ENCODE measurements at places on chromosomes 7 and 10.

DNA sequence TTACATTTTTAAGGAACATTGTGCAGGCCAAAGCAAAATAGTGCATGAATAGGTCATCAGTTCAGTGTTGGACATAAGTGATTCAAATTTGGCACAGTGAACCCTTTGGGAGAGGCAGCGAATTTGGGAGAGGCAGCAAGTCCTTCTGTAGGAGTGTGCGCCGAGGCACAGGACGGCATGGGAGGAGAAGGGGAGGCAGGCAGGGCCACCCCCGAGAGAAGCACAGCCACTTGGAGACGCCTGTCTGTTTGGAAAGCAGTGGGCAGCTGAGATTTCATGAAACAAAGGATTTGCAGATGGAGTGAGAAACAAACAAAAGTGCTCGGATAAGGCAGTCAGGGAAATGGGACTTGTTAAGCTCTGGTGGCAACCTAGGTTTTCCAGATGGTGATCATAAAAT is 30.6 kb downstream of the VIPR2 start:
- no peak for DNase-seq

DNA sequence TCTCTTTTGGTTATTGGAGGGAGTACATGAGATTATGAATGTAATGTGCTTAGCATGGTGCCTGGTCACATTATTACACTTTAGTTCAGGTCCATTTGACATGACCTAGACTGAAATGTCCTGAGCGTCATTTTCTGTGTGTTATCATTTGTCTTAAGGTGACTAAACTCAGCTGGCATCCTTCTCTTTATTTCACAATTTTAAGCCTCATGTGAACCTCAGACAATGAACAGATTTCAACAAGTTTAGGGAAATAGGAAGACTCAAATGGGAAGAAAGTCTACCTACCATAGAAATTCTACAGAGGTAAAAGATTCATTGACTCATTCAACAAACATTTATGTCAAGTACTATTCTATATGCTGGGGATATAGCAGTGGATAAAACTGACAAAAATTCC is 70.2 kb upstream of the EXOC6 start:
- DNase-seq = no peak

DNA sequence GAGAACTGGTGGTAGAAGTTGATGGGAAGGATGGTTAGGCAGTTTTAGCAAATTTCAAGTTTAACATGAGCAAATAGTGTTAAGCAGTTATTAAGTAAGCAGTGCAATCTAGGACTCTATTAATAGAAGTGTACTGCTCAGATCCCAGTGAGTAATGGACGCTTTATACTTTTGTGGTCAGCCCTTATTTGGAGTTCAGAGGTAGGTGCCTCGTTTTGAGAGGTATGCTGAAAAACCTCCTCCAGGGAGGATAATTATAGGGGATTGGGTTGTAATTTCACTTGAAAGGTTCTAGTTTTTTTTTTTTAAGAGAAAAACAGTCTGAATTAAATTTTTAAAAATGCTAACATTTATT is 33.5 kb upstream of the CCDC7 start:
- DNase-seq = no peak

GRCh38 chr7:74337926-74338325 is 48.7 kb downstream of the CLIP2 start:
- no peak for DNase-seq

DNA sequence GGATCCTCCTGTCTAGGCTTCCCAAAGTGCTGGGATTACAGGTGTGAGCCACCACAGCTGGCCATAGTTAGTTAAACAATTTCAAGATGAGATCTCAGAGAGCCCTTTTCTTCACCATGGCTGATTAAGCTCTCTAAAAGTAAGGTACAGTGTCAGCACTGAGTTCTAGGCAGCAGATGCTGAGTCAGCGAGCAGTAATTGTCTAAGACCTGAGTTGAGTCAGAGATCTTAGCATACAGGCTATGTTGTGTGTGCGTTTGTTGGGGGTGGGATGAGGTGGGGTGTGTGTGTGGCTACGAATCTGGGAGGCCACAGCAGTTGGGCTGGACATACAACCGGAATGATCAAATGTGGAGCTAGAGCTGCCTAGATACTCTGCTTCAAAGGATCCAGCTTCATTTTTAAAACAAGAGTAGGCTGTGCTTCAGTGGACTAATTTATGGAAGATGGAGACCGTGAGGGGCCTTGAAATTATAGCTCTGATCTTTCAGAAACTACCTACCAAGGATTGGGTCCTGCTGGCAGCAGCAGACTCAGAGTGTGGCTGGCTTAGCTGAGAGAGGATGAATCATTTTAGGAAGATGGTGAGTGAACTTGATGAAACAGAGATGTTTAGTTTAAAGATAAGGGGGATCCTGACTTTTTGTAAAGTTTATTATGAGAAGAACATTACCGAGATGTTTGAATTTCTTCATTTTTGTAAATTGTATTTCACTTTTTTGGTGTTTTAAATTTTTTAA is 17.5 kb upstream of the MTPN start:
- peak; percentile 25 for DNase-seq

DNA sequence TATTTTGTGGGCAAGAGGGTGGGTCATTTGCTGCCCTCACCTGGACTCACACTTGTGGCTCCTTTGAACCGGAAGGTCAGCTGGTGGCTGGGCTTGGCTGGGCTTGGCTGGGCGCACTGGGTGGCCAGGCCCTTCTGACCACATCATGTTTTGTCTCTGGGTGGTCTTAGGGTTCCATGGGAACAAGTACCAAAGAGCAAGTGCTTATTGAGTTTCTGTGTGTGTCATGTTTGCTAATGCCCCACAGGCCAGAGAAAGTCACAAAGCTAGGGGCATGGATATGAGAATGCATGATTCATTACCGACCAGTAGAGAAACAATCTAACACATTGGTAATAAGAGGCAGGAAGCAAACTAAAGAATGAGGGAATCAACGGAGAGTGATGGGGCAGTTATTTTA is 33.6 kb upstream of the NRP1 start:
- no peak for DNase-seq

GRCh38 chr10:70494536-70494935 is 16.0 kb downstream of the PALD1 start:
- peak; percentile 17 for DNase-seq

DNA sequence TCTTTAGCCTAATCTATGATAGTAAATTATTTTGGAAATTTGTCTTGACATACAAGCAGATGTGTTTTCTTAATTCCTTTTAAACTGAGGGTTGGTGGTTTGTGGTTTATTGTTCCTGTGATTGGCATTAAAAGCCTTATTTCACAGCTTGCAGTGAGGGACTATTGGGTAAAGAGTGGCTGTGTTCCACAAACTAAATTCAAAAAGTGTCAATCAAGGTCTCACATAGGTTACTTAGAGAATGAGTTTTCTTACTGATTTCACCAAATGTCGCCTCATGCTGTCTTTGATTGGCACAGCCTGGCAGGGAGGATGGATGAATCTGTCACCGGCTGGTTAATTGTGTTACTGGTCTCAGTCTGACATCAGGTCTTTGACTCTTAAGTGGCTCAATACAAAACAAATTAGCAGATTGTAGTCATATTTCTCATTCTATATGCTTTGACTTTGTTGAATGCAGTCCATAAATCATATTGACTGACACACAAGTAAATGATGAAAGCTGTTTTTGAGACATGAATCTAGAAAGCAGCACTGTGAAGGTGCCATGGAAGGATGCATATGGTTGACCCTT is 66.8 kb upstream of the CYP26C1 start:
- no peak for DNase-seq

DNA sequence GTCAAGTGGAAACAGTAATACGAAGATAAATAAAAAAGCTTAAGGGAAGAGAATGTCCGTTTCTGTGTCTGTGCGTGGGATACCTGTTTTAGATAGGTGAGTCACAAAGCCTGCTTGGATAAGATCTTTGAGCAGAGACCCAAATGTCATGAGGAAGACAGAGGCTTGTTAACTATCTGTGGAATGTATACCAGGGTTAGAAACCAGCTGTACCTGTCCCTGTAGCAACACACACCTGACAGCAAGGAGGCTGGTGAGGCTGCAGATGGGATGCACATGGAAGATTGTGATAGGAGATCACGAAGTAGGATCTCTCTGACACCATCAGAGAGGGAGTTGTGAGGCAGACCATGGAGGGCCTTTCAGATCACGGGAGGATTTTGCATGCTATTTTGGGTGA is 105.3 kb downstream of the ARHGAP21 start:
- DNase-seq = no peak

DNA sequence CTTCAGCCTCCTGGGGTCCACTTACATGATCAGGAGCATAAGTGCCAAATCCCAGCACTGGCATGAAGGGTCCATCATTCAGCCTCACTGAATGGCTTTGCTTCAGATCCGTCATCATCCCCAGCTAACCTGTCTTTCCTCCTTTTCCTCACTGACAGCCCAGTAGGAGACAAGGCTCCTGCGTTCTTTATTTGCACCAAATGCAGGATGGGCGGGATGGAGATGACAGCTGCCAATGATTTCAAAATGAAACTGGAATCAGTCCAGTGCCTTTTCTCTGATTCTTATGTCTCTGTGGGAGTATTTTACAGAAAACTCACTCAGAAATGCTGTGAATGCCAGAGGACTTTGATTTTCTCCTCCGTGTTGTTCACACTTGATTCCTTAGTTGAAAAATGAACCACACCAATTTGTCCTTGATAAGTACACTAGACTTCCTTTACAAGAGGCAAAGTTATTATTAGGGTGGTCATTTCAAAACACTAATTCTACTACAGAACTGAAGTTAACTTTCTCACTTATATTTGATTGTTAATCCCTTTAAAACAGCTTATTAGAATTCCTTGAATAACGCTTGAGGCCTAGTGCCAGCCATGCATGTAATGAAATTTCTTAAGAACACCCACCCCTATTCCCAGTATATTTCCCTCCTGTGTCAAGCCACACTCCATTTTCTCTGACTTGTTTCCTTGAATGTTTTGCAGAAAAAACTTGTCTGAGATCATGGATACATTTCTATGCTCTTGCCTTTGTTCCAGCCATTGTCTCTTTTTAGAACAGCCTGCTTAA is at the start of gene AKR1C8:
AKR1C8 (minus strand) TSS at position 164 of the 789 bp plus-strand sequence; CDS start at position 118, 46 bp downstream.
- no peak for DNase-seq

DNA sequence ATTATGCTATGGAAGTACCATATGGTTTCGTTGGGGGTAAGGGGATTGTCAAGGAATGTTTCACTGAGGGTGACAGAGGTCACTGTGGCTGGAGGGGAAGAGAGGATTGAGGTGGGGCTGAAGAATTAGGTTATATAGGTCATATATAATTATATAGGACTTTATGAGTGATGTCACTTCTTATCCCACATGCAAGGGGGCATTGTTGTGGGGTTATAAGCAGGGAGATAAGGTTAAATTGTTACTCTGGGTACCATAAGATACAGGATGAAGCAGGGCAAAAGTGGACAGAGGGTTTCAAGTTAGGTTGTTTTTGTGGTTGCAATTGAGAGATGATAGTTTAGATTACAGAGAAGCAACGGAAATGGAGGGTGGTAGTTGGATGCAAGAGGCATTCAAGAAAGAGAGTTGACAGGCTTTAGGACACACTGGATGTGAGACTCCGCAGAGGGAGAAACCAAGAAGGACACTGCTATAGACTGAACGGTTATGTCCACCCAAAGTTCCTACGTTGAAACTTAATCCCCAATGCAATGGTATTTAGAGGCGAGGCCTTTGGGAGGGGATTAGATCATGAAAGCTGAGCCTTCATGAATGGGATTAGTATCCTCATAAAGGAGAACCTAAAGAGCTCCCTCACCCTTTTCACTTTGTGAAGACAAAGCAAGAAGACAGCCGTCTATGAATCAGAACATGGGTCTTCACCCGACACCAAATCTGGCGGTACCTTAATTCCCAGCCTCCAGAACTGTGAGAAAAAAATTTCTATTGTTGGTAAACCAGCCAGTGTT is 7.0 kb upstream of the PRR15 start:
- no peak for DNase-seq

DNA sequence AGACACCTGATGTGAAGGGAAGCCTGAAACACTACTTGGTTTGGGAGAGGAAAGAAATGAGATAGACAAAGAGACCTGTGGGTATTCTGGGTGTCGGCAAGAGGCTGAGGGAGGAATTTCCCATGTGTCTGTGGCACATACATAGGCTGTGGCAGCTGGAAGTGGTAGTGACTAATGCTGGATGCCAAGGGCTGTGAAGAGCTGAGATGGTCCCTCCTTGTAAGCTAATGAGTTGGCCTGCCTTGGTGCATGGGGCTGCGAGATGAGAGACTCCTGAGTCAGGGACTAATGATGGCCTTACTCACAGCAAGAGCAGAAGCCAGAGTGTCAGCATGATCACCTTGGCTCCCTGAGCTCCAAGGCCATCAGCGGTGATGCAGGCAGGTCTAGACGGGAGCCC is 119.0 kb upstream of the EEPD1 start:
- DNase-seq = peak; percentile 90

- no peak for DNase-seq
Observed at GRCh38 chr7:64890761-64891362, 12.2 kb upstream of the ZNF273 start.

- DNase-seq = peak; percentile 31
Observed at GRCh38 chr10:24341371-24341770, 132.4 kb downstream of the KIAA1217 start.

DNA sequence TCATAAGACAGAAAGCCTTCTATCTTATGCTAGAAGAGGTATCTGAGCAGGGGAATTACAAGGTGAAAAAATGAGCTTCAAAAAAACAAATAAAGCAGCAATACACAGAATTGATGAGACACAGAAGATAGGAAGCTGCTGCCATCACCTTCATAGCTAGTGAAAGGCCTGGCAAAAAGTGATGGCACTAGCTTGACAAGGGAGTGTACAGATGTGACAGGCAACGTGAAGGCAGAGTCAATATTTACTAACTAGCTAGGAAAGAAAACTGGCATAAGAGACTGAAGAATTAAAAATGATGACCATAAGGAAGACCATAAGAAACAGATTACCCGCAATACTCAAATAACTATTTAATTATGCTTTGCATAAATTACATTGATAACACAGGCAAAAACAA is 9.4 kb downstream of the GPR22 start:
- no peak for DNase-seq

- DNase-seq = no peak
Observed at GRCh38 chr7:128026551-128026950, 4.7 kb downstream of the LRRC4 start.

DNA sequence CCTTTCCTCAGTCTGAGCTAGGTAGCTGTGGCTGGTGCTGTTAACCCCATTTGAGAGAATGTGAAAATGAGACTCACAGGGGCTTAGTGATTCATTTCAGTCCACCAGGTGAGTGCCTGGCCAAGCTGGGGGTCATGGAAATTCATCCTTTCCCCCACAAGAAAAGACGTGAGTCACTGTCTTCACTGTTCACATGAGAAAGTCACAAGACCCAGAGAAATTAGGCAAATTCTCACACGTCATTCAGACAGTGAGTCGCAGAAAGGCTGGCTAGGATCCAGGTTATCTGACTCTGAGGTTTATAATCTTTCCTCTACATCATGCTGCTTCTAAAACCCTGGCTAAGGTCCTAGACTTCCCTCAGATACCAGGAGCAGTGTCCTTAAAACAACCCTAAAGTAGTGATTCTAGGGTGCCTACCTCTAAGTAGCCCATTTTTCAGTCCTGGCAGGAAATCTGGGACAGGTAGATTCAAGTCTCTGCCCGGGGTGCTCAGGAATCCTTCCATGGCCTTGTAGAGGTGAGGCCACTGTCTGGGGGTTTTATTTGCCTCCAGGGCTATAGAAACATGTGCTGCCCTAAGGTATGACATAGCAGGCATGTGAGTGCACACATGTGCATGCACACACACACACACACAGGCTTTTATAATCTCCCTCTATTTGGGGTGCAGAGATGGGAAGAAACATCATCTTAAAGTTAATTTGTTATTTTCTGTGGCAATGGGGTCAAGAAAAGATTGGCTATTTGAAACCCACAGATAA is 427.9 kb upstream of the CELF2 start:
- peak; percentile 65 for DNase-seq

GRCh38 chr10:111493024-111493625 is 416.3 kb downstream of the ADRA2A start:
- no peak for DNase-seq

- no peak for DNase-seq
Observed at GRCh38 chr7:116557066-116557585, 32.3 kb downstream of the CAV1 start.
